ENCODE measurements at places on chromosomes 5 and 9.

DNA sequence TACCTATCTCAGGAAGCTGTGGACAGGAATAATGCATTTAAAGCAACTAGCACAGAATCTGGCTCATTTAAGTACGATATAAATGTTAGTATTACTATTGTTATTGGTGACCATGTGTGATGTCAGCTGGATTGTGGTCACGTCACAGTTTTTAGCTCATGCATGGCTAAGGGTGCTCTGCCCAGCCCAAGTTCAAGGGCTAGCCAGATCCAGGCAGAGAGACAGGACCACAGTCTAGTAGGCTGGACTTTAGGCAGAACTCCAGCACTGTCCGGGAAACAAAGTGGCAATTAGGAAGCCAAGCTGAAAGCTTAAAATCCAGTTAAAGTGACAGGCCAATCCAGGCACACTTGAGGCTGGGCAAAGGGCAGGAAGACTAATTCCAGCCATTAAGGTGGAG, 273.6 kb downstream of the ADAMTSL1 start:
- no peak for DNase-seq

DNA sequence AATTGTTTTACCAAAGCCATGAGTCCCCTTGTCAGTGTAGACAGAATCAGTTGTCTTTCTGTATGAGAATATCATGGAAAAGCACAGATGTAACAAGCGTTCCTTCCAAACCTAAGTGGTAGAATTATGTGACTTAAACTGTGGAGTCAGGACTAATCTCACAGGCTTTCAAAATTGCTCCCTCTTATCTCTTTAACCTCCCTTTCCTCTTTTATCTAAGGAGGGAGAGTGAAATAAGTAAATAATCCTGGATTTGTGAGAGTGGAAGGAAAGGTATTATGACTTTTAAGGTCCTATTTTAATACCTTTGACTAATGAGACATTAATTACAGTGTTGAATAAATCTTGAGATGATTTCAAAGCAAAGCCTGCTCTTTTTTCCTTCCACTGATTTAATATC, 52.4 kb upstream of the LIFR start:
- no peak for DNase-seq

GRCh38 chr5:1121891-1122290, 10.0 kb upstream of the SLC12A7 start:
- no peak for DNase-seq

GRCh38 chr5:95900383-95900958, 61.2 kb downstream of the ELL2 start:
- DNase-seq = no peak

- DNase-seq = no peak
Observed at GRCh38 chr5:36705055-36705454, 98.6 kb downstream of the SLC1A3 start.

GRCh38 chr9:90307167-90307833, 335.3 kb downstream of the DIRAS2 start:
- DNase-seq = no peak

GRCh38 chr9:86773422-86773945, 173.8 kb downstream of the GAS1 start:
- DNase-seq = no peak

DNA sequence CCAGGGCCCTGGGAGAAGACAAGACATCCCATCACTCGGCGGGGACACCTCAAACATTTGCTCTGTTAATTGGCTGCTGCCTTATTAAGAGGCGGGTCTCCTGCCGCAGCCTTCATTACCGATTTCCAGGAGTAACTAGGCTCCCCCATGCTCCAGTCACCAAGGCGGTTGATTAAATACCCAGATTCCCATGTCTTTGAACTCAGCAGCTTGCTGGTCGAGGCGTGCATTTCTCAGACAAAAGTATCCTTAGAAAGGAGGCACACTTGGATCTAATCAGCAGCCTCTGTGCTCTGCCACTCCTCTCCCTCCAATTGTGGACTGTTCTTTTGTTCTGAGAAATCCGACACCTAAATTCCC, 228.8 kb downstream of the FSTL4 start:
- no peak for DNase-seq

DNA sequence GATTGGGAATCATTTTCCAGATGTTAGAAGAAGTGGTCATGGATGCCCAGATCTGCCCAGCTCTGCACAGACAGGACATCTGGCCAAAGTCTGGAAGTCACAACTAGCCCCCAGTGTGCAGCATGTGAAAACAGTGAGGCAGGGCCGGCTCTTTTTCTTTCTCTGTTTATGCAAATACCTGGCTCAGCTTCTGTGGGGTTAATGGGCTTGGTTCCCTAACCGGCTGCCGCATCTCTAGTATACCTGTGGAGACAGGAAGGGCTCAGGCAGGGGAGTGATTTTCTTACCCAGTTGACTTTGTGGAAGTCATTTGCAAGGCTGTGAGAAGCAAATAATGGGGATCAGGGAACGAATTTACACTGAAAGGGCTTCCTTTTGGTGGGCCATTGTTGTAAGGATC, 254.8 kb upstream of the PANK3 start:
- DNase-seq = no peak

- no peak for DNase-seq
Observed at GRCh38 chr9:134680393-134681060, 38.9 kb downstream of the COL5A1 start.

DNA sequence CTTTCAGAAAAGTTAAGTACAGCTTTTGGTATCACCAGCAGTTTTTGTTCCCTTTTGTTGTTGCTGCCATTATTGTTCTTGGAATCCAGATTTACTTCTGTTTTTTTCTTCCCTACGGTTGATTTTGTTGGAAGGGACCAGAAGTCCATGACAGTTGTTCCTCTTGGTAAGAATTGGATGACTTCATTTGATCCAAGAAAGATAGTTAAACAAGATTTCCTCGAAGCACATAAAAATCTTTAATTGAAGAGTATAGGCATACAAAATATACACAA, 65.4 kb downstream of the CDC42SE2 start:
- no peak for DNase-seq

DNA sequence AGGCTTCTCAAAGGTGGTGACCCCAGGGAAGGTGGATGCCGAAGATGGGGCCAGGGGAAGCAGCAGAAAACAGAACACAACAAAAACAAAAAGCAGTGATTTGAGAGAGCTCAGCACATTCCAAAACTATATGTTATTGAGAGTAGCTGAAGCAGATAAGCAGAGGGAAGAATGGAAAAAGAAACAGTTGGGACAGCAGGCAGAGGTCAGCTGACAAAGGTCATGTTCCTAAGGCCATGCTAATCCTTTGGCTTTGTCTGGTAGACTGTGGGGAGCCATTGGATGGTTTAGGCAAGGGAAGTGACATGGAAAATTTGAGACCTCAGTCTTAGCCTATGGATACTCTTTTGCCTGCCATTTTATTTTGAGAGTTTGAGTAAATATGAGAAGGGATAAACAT, 14.5 kb downstream of the DMGDH start:
- DNase-seq = no peak

- no peak for DNase-seq
Observed at GRCh38 chr5:113024076-113024697, 47.6 kb downstream of the DCP2 start.

GRCh38 chr9:116944714-116945534, 257.8 kb downstream of the TRIM32 start:
- DNase-seq = no peak

GRCh38 chr9:20693068-20693467, 9.0 kb downstream of the FOCAD start:
- no peak for DNase-seq

- no peak for DNase-seq
Observed at GRCh38 chr9:79764374-79764773, 192.6 kb downstream of the TLE4 start.

- DNase-seq = no peak
Observed at GRCh38 chr9:114688379-114688778, 6.4 kb upstream of the TEX48 start.

GRCh38 chr9:37683531-37684371, 33.0 kb downstream of the FRMPD1 start:
- no peak for DNase-seq

GRCh38 chr5:57407391-57407790, 75.2 kb downstream of the ACTBL2 start:
- no peak for DNase-seq

- peak; percentile 36 for DNase-seq
Observed at GRCh38 chr5:132782101-132782500, 5.1 kb upstream of the SEPTIN8 start.

GRCh38 chr5:159923008-159923407, 6.7 kb downstream of the ADRA1B start:
- DNase-seq = no peak

GRCh38 chr9:93077367-93077766, 18.6 kb upstream of the CARD19 start:
- DNase-seq = no peak

- DNase-seq = no peak
Observed at GRCh38 chr5:148374690-148375360, 8.9 kb upstream of the FBXO38 start.
